ENCODE measurements at places on chromosomes 5 and 9.

- DNase-seq = no peak
These were observed 1.8 kb upstream of the LNPEP start for GRCh38 chr5:96933764-96934707.

DNA sequence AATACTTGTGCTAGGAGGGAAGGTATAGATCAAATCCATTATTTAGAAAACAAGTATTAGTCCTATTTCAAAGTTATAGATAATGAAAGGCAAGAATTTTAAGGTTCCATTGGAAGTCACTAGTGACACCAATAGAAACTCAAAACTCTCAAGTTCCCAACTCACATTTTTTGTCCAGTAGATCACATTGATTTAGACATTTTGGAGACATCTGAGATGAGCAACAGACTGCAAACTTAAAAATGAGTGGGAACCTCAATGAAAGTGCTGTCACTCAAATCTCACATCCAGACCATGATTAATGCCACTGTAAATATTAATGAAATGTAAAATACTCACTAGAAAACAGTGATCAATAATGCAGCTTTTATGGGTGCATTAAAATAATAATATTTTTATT, 405.0 kb downstream of the ENC1 start:
- no peak for DNase-seq

DNA sequence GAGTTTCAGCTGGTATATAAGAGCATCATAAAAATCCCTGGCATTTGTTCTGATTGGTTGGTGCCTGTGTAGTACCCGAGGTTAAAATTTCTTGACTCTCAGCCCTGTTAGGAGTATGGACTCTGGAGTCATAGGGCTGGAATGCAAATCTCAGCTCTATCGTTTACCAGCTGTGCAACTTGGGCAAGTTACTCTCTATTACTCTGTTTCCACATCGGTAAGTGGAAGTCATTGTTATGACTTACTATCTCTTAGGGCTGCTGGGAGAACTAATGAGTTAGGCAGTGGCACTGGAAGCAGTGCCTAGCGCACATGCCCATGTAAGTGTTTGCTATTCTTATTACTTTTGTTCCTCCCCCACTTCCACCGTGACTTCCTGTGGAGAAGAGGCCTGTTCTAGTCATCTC, 141.6 kb downstream of the BOD1 start:
- DNase-seq = no peak

DNA sequence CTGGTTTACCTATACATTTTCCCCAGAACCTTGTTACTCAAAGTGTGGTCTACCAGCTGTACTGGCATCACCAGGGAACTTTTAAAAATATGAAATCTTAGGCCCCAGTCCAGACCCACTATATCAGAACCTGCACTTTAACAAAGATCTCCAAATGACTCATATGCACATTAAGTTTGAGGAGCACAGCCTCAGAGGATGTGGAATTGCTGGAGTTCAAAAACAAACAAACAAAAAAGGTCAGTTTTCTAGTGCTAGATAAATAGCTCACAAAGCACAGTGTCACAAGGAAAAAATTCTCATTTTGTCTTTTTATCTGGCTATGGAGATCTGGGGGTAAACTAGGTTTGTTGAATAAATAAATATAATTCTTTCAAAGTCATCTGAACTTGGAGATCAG, 68.9 kb upstream of the ANKRD55 start:
- DNase-seq = no peak

DNA sequence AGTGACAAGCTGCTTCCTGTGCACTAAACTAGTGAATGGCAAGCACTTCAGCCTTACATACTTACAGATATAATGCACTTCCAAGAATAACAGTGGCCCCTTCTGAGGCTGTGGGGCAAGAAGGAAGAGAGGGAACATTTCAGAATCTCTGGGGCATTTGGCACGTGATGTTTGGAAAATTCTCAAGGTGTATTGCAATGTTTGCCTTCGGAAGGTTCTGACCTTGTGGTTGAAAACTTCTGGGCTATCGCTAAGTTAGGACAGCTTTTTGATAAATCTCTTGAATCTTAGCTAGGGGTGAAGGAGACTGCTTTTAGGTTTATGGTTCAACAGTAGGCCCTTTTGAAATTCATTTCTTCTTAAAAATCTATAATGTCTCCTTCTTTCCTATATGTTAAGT, 7.1 kb upstream of the FGF10 start:
- DNase-seq = no peak

DNA sequence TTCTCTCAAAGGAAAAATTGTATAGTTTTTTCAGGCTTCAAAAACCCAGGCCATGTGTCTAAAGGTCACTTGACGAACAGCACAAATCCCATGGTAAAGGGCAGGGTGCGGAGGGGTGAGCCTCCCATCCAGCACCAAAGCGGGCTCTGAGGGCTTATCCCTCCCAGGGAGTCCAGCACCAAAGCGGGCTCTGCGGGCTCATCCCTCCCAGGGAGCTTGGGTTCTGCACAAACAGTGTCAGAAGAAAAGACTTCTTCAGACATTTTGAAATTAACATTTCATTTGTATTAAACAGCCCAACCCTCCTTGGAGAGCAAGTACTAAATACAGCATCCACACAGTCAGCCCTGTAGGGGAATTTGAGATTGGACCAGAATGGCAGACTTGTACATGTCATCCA, 43.0 kb upstream of the CLPTM1L start:
- DNase-seq = no peak

GRCh38 chr5:40479939-40480338, 199.8 kb upstream of the PTGER4 start:
- DNase-seq = no peak

GRCh38 chr9:122219856-122220672, 8.7 kb downstream of the LHX6 start:
- no peak for DNase-seq

DNA sequence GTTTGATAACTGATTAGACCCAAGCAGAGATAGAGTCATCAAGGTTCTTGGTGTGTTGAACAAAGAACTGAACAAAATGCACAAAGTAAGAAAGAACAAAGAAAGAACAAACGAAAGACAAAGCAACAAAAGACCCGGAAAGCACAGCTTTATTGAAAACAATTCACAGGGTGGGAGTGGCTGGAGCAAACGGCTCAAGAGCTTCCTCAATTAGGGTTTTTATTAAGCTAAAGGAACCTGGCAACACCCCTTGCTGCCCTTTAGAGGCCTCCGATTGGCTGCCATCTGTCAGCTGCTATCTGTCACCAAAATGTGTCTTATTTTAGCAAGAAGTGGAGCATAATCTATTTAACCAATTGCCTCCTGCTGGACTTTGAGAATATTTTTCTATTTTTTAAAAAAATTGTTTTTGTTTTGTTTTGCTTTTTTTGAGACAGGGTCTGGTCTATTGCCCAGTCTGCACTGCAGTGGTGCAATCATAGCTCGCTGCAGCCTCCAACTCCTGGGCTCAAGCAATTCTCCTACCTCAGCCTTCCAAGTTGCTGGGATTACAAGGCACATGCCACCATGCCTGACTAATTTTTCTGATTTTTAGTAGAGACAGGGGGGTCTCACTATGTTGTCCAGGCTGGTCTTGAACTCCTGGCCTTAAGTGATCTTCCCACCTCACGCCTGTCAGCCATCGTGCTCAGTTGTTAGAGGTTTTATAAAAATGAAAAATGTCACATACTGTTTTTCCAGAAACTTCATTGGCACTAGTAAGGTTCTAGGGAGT, 7.7 kb upstream of the ABO start:
- no peak for DNase-seq

- no peak for DNase-seq
These were observed 59.1 kb downstream of the C9orf152 start for GRCh38 chr9:110148891-110149290.

DNA sequence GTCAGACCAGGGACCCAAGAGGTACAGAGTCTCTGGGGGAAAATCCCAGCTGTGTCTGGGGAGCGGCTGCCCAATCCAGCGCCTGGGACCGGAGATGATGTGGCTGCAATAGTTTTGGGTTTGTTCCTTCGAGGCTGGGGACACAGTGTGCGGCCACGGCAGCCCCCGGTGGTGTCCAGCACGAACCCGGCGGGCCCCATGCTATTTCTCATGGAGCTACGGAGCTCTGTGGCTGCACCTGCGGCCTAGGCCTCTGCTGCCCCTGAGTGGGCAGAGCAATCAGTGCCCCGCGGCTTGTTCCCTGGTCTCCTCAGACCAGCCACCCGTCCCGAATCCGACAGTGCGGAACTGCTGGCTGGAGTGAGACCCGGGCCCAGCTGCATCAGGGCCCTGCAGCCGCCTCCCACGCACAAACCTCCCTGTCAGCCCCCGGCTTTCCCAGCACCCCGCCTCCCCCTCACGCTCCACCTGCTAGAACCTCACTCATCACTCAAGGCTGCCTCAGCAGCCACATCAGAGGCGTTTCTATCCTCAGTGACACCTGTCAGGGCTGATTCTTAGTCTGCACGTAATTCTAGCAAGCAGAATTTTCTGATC, 29.0 kb downstream of the SARDH start:
- no peak for DNase-seq

Data from GF-D8 (cell line).